ENCODE measurements at places on chromosomes 16 and 17.

DNA sequence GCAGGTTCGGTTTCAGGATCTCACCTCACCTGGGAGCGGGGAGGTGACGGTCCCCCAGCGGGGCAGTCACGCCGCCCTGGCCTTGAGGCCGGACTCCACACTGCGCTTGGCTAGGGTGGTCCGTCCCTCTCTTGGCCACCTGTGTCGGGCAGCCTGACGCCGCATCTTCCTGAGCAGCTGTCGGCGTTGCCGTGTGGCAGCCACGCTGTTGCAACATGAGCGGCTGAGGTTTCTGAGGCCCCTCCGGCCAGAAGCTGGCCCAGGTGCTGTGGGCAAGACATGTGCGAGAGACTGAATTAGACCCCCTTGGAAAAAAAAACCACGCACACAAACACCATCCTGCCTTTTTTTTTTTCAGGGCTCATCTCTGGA lies 49.2 kb downstream of the IRF8 start:
- no peak for DNase-seq

DNA sequence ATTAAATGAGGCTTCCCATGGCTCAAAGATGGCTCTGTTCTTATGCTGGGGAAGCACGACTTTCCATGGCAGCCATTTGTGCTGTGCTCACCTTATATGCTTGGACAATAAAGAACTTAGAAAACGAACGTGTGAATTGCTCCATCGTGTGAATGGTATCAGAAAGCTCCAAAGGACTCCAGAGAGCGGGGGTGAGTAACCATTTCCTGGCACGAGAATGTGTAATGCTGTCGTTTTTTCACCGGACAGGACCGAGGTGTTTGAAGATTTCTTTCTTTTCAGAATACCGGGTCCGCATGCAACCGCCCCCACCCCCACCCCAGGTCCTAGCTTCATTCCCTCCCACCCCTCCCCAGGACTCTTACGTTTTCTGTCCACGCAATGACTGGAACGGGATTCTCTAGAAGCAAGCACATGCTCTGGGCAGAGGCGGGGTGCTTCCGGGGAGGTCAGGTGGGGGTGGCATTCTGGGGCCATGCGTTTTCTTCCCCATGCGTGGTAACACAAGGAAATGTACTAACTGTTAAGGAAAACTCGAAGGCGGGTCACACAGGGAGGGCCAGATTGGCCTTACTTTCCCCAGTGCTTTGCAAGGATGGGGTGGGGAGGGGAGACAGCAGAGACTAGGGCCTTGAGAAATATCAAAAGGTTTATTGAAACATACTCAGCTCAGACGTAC lies 26.2 kb downstream of the GPRC5B start:
- no peak for DNase-seq

DNA sequence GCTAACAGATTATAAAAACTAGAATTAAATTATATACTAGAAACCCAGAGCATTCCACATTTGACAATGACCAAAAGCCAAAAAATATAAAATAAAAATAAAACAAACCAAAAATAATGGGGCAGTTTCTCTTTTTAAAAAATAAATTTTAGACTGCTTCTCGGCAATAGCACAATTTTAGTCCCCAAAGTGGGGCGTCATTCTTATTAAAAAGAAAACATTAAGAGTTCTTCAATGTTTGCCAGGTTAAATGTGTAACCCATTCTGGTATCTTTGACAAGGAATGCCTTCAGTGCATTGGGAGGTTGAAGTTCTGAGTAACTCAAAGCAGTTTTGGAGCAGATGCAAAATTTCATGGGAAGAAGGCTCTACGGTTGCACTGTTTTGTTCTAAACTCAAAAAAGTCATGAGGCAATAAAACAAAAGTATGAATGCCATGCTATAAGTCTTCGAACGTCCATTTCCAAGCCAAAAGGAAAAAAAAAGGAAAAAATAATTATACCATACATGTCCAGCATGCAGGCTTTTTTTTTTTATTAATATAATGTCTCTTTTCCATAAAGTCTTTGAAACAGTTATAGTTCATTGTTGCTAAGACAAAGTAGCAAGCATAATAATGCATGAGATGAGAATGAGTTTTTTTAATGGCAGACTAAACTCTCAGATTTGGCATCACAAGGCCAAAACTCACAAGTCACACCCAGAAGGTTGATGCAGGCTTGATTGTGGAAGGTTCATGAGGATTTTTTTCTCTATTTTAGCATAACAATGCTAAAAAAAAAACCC lies 3.1 kb downstream of the MAF start:
- DNase-seq = no peak

- DNase-seq = no peak
Observed at GRCh38 chr17:48565022-48565554, 13.1 kb downstream of the HOXB4 start.

DNA sequence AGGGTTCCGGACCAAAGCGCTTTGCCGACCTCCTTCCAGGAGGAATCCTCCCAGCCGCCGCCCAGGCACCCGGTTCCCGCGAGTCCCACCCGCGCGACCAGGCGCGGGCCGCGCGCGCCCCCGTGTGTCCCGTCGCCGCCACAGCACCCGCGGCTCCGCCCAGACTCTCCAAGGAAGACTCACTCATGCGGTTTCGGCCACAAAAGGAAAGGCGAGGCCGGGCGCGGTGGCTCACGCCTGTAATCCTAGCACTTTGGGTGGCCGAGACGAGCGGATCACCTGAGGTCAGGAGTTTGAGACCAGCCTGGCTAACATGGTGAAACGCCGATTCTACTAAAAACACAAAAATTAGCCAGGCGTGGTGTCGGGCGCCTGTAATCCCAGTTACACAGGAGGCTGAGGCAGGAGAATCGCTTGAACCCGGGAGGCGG lies 3.5 kb upstream of the PKMYT1 start:
- peak; percentile 34 for DNase-seq
